ENCODE measurements at places on chromosomes 4 and X.

DNA sequence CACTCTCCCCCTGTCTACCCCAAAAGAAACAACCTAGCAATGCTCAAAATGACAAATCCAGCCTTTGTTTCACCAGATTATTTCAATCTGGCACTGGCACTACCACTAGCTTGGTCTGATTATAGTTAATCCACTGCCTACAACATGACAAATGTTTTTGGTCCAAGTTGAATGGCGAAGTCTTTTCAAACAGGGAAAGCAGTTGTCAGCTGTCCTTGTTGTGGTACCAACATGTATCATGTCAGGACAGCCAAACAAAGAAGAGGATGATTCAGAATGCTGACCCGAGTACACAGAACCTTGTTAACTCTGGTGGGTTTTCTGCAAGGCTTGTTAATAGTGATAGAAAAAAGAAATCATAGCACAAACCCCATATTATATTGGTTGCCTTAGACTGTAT is 160.8 kb upstream of the ANK2 start:
- no peak for DNase-seq

DNA sequence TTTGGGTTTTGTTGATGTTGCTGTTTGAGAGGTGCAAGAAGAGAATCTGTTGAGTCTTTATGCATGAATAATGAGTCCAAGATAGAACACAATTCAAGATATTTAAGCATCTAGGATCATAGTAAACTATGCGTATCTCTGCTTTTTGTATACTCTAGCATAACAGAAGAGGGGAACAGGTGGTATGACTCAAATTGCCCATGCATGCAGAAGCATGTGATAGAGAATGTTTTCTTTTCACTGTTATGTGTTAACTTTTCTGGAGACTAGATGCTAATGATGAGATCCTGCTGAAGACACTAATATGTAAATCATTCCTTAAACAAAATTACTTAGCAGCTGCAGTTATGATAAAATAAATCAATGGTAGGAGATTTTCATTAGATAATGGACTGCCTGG is 165.3 kb upstream of the FTHL17 start:
- no peak for DNase-seq

- no peak for DNase-seq
Observed at GRCh38 chr4:168656055-168656660, 159.3 kb downstream of the PALLD start.

GRCh38 chr4:93918856-93919255 is 90.3 kb downstream of the ATOH1 start:
- DNase-seq: no peak

GRCh38 chr4:150363721-150364688 is 217.9 kb upstream of the MAB21L2 start:
- DNase-seq: no peak

DNA sequence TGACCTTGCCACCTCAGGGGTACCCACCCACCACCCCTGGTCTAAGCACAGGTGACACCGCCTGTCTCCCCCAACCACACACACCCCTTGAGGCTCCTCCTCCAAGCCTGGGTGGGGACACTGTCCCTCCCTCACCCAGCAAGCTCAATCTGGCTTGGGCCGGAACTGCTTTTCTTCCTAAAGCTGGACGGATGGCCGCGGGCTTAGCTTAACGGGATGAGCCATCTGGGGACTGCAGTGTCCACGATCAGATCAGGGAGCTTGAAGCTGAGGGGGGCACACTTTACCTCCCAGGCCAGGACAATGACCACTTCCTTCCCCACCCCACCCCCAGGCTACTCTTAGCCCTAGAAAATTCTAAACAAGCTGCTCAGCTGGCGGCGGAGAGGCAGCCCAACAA is 1.0 kb upstream of the SLC6A8 start:
- DNase-seq: no peak

DNA sequence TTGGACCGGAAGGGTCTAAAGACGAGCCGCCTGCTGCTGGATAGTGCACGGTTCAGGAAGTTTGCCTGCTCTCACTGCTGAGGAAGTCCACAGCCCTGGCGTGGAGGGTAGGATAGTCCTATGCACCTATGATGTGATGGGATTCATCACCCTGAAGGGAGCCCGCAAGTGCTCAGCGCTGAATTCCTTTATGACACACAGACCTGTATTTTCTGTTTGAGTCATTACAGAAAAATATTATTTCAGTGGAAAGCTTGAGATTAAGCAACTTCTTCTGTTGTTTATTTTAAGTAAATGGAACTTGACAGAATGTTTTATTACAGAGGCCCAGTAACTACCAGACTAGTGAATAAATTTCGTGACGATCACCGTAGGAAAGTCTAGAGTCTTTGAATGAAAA is 123.2 kb downstream of the TRIML1 start:
- DNase-seq: no peak

DNA sequence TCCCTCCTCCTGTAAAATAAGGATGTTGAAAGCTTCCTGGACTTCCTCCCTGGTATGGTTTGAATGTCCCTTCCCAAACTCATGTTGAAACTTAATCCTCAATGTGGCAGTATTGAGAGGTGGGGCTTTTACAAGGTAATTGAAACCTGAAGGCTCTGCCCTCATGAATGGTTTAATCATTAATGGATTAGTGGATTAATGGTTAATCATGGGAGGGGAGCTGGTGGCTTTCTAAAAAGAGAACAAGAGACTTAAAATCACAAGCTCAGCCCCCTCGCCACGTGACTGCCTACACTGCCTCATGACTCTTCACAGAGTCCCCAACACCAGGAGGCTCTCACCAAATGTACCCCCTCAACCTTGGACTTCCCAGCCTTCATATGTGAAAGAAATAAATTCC is 124.6 kb upstream of the ANXA3 start:
- no peak for DNase-seq

DNA sequence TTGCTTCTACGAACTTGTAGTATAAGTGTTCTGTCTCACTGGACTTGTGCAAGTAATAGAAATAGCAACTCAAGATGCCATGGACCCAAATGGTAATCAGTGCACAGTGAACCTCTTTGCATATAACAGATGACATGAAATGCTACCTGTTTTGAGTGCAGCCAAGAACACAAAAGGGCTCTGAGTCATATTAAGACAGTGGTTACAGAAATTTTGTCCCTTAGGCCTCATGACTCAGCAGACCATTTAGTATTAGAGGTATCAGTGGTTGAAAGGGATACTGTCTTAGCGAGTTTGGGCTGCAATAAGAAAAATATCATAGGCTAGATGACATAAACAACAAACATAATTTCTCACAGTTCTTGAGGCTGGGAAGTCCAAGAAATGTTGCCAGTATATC is 502.9 kb upstream of the PCDH10 start:
- DNase-seq: no peak

- no peak for DNase-seq
Observed at GRCh38 chr4:115249808-115250207, 136.4 kb upstream of the NDST4 start.

- no peak for DNase-seq
Observed at GRCh38 chr4:168317621-168318020, 931 bp downstream of the DDX60 start.

DNA sequence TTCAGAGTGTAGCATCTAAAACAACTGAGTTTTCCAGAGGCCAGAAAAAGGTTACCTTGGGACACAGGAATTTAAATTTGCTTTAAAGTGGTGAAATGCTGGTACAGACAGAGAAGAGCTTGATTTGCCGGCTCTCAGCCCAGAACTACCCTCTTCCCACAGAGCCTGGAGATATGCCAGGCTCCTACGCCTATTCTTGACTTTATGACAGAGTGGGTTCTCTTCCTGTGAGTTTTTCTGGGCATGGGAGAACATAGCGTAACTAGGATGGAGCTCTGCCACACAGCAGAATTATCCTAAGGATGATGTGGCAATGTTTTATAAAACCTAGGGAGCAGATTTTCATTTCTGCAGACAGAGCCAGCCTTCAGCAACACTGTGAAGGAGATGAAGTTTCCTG is 241.8 kb downstream of the GRIA3 start:
- DNase-seq: no peak

GRCh38 chr4:2689825-2690700 is 66.1 kb downstream of the TNIP2 start:
- no peak for DNase-seq

GRCh38 chrX:49919617-49920016 is 2.8 kb upstream of the CLCN5 start:
- peak; percentile 34 for DNase-seq

- DNase-seq: no peak
Observed at GRCh38 chrX:68983004-68983857, 154.4 kb downstream of the EFNB1 start.

GRCh38 chrX:149831473-149831872 is 49.5 kb upstream of the MAGEA8 start:
- no peak for DNase-seq

All from NCI-H2081 (cell line).